A549 treated with RU486 at 1 μM for 4 hours (cell line): ENCODE measurements at places on chromosomes 12 and 14. TPM values are rescaled to one million over a fixed set of nuclear protein-coding genes. Genes with fewer than 3 reads are reported as not detected.

The TBX3 gene
- 20.5 to 30.0 TPM (median 27.8 TPM) in 5 replicates for total RNA-seq

The GDF3 gene
- total RNA-seq, result not detected in 5 replicates

The KRT85 gene
- 0.12 TPM in 1 of 5 replicates, not detected in the others for total RNA-seq

The YLPM1 gene
- 34.0 to 48.2 TPM (median 41.1 TPM) in 5 replicates for total RNA-seq

The ZFHX2 gene
- total RNA-seq, result 0.88 to 2.1 TPM (median 1.2 TPM) in 5 replicates

The OR6C2 gene
- total RNA-seq, result not detected in 5 replicates

The FLVCR2 gene
- 2.7 to 3.9 TPM (median 3.3 TPM) in 5 replicates for total RNA-seq

The KCNJ8 gene
- total RNA-seq, result 0.30 to 0.51 TPM (median 0.44 TPM) in 5 replicates
